Mesothelial cell of epicardium (in vitro differentiated cells): ENCODE measurements at places on chromosomes 2 and 18.

- H3K36me3 ChIP-seq = no peaks in the 10 kb centered on the region
- no peak overlapping the region for H3K4me3 ChIP-seq
- no peak for DNase-seq
- H3K27ac ChIP-seq = no peak overlapping the region
- peaks cover 37% of the 10 kb centered on the region for H3K4me1 ChIP-seq
These were observed 343.6 kb downstream of the TGIF1 start for GRCh38 chr18:3793545-3793944.

DNA sequence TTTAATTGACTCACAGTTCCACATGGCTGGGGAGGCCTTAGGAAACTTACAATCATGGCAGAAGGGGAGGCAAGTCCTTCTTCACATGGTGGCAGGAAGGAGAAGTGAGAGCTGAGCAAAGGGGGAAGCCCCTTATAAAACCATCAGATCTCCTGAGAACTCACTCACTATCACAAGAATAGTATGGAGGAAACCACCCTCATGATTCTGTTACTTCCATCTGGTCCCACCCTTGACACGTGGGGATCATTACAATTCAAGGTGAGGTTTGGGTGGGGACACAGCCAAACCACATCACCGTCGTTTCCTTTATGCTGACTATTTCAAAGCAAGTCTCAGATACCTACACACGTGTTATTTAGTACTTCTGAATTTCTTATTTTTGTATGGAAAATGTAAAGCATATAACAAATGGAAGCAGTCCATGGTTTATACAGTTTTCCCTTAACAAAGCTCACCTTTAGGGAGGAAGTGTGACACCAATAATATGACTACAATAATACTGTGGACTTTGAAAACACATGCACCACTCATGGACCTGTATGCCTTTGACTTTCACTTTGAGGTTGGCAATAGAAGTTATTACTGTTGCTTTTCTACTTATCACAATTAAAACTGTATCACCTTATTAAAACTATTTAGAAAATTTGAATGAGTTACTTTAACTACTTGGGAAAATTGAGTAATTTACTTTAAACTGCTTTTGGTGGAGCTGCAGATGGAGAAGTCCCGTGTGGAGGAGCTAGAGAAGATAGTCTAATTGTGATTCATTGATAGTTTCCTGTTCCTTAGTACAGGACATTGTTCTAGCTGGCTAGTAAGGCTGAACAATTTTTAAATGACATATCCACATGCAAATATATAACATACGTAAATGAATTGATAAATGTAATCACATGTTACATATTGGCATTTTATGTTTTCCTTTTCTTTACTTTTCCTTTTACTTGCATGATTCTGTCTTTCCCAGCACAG lies 37.3 kb downstream of the MTCL1 start:
- H3K27ac ChIP-seq = no peak overlapping the region
- no peaks in the 10 kb centered on the region for H3K27me3 ChIP-seq

- no peak for DNase-seq
- H3K4me1 ChIP-seq = peaks cover 12% of the 10 kb centered on the region
- H3K4me3 ChIP-seq = no peak overlapping the region
These were observed 15.0 kb downstream of the FAM124B start for GRCh38 chr2:224386876-224387275.

GRCh38 chr2:172179045-172179701 lies 76.5 kb upstream of the DLX2 start:
- peaks cover 10% of the 10 kb centered on the region for H3K4me1 ChIP-seq
- no peak overlapping the region for H3K27ac ChIP-seq
- no peak for DNase-seq
- no peak overlapping the region for H3K4me3 ChIP-seq

- H3K27me3 ChIP-seq = no peaks in the 10 kb centered on the region
- no peak overlapping the region for H3K4me3 ChIP-seq
- DNase-seq = no peak
- H3K36me3 ChIP-seq = no peaks in the 10 kb centered on the region
- peaks cover 4% of the 10 kb centered on the region for H3K4me1 ChIP-seq
These were observed 529.2 kb upstream of the LINC00305 start for GRCh38 chr18:64678048-64678447.

DNA sequence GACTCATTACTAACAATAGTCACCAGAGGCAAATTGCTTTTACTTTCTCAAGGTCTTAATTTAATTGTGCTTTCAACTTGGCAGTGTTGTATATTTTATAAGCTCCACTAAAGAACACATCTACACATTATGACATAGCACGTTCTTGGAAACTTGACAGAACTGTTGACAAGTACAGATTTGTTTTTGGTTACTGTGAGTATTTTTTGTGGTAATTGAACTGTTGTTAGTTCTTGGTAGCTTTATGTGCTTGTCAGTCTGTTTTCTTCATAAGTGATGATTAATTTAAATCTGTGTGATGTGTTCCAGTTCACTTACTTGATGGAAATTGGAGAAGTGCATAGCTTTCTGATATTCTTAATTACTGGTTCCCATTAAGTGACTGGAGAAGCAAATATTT lies 63.9 kb downstream of the COMMD1 start:
- peak overlapping the region; percentile 43 for H3K27ac ChIP-seq
- no peaks in the 10 kb centered on the region for H3K36me3 ChIP-seq
- no peak overlapping the region for H3K4me3 ChIP-seq

DNA sequence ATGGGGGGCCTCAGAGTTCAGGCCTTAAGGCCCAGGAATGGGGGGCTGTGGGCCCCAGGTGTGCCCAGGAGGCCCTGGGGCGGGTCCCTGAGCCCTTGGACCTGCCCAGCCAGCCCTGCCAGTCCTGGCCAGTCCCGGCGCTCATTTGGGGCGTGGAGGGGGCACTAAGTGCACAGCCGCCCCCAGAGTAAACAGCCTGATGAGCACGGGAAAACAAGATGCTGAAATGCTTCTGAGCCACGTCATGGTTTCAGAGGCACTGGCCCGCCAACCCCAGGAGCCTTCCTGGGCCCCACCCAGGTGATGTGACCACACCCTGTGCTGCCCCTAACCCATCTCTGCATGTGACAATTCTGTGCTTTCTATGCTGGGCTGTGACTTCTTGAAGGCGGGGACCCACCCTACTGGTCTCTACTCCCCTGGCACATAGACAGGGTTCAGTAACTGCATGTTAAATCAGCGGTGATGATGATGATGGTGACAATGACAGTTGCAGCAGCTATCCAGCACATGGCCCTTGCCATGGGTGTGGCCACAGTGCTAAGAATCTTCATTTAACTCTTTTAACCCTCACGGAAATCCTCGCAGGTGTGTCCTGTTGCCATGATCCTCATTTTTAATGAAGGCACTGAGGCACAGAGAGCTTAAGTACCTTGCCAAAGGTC lies 28.1 kb upstream of the ASPRV1 start:
- H3K27ac ChIP-seq = no peak overlapping the region
- no peak overlapping the region for H3K4me3 ChIP-seq
- no peak for DNase-seq
- peaks cover 23% of the 10 kb centered on the region for H3K36me3 ChIP-seq

DNA sequence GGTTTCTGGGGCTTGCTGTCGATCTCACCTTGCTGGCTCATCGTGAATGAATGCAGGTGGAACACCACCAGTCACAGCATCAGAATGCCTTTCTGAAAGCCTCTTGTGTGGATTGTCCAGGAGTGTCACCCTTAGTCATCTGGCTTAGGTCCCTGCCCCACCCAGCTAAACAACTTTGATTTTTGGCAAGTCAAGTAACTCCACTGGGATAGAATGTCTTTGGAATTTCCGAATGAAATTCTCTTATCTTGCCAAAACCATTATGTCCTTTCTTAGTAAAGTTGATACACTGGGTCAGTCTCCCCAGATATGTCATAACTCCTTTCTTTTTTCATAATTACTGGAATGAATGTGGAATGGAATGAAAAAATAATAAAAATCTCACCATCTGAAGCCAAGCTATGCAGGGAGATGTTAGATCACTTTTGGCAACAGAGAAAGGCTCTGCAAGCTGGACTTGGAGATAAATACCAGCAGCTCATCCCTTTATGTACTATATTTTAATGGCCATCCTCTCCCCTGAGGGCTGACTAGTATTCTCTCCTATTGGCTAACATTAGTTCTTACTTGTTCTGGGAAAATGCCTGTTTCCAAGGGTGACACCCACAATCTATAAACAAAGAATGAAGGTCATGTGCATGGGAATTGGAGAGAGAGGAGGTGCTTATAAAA lies 35.4 kb downstream of the INSIG2 start:
- H3K27ac ChIP-seq = no peak overlapping the region
- peaks cover 29% of the 10 kb centered on the region for H3K27me3 ChIP-seq
- H3K4me3 ChIP-seq = no peak overlapping the region

DNA sequence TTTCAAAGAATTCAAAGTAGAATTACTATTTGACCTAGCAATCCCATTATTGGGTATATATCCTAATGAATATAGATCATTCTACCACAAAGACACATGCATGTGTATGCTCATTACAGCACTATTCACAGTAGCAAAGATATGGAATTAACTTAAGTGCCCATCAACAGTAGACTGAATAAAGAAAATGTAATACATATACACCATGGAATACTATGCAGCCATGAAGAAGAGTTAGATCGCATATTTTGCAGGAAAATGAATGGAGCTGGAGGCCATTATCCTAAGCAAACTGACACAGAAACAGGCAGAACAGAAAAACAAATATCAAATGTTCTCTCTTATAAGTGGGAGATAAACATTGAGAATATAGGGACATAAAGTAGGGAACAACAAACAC lies 519.2 kb upstream of the REG3G start:
- no peaks in the 10 kb centered on the region for H3K27me3 ChIP-seq
- H3K4me1 ChIP-seq = no peaks in the 10 kb centered on the region
- peaks cover 2% of the 10 kb centered on the region for H3K36me3 ChIP-seq
- H3K27ac ChIP-seq = no peak overlapping the region
- DNase-seq = no peak

GRCh38 chr18:607930-608329 lies 11.1 kb downstream of the CLUL1 start:
- H3K4me1 ChIP-seq = peaks cover 11% of the 10 kb centered on the region
- DNase-seq = no peak
- H3K36me3 ChIP-seq = peaks cover 27% of the 10 kb centered on the region
- H3K4me3 ChIP-seq = no peak overlapping the region
- H3K27me3 ChIP-seq = no peaks in the 10 kb centered on the region

DNA sequence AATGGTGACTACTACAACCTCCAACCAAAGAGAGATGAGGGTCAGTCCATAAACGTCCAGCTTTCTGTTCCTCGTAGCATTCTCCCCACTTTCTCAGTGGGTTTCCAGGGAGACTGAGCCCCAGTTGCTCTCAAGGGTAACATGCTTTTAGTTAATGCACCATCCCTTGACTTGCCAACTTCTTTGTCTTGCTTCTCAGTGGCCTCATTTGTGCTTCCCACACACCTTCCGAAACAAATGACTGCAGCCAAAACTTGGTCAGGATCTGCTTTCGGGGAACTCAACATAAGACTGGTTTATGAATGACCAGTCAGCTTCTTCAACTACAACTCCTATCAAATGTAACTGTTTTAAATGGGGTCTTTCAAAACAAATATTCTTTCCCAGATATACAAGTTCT lies 94.1 kb downstream of the COL6A3 start:
- no peaks in the 10 kb centered on the region for H3K27me3 ChIP-seq
- H3K27ac ChIP-seq = no peak overlapping the region
- peaks cover 1% of the 10 kb centered on the region for H3K36me3 ChIP-seq
- H3K4me3 ChIP-seq = no peak overlapping the region
- DNase-seq = no peak

DNA sequence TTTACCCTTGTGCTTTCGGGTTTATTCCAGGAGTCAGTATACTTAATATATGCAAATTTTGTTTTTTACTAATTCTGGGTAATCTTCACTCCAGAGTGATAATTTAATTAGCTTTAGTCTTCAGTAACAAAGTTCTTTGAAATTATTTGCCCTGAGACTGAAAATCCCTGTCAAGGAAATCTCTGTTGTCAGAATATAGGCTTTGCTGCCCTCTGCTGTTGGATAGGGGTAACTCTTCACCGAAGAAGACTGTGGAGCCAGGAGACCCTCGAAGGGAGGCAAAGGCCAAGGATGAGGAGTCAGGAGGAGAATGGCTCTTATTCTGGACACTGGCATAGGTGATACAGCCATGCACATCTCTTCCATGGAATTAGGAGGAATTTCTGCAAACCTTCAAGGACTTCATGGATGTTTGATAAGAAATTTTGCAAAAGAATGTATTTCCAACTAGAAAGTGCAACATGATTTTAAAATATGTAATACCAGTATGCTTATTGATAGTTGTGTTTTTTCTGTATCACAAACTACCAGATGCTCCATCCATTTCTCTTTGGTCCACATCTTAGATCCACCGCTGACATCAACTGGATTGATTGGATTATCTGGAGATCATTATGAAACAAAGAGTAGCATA lies 182.3 kb downstream of the RDH14 start:
- H3K36me3 ChIP-seq = no peaks in the 10 kb centered on the region
- peaks cover 10% of the 10 kb centered on the region for H3K27me3 ChIP-seq
- DNase-seq = no peak
- peaks cover 12% of the 10 kb centered on the region for H3K4me1 ChIP-seq
- H3K27ac ChIP-seq = no peak overlapping the region
- no peak overlapping the region for H3K4me3 ChIP-seq

- H3K4me1 ChIP-seq = peaks cover 29% of the 10 kb centered on the region
- H3K27ac ChIP-seq = peak overlapping the region; percentile 45
- H3K36me3 ChIP-seq = peaks cover 5% of the 10 kb centered on the region
- no peak overlapping the region for H3K4me3 ChIP-seq
- H3K27me3 ChIP-seq = no peaks in the 10 kb centered on the region
These were observed 109.1 kb upstream of the CTDP1 start for GRCh38 chr18:79570266-79571201.

- peaks cover 36% of the 10 kb centered on the region for H3K36me3 ChIP-seq
- peak overlapping the region; percentile 13 for H3K27ac ChIP-seq
- peaks cover 16% of the 10 kb centered on the region for H3K4me1 ChIP-seq
- no peak overlapping the region for H3K4me3 ChIP-seq
These were observed 104.7 kb upstream of the MYO3B start for GRCh38 chr2:170073288-170073687.

DNA sequence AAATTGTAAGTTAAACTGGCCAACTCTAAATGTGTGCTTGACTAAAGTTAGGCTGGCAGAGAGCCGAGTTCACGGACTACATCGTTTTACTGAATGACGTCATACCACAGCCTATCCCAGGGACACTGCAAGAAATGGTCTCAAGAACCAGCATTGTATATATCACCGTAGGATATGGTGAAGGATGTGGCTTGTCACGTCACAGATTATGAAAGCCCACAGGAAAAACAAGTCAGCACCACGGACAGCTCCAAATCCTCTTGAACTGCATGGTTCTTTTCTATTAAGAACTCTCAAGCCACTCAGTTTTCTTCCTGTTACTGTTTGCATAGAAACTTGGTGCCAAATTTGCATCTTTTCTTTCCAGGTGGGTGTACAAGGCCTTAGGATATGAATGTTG lies 85.1 kb upstream of the ACAA2 start:
- peaks cover 5% of the 10 kb centered on the region for H3K36me3 ChIP-seq
- H3K27me3 ChIP-seq = no peaks in the 10 kb centered on the region
- no peak overlapping the region for H3K4me3 ChIP-seq
- peak; percentile 80 for DNase-seq
